ENCODE measurements at places on chromosomes 7 and 10. TPM values are rescaled to one million over a fixed set of nuclear protein-coding genes. Genes with fewer than 3 reads are reported as not detected.

- H3K27me3 ChIP-seq: peaks cover 14% of the 10 kb centered on the region
- H3K4me1 ChIP-seq: peaks cover 7% of the 10 kb centered on the region
- H3K36me3 ChIP-seq: no peaks in the 10 kb centered on the region
- no peak for DNase-seq
- peak overlapping the region; percentile 92 for H3K4me3 ChIP-seq
These were observed 438.1 kb upstream of the GALNT17 start for GRCh38 chr7:70693686-70694433.

DNA sequence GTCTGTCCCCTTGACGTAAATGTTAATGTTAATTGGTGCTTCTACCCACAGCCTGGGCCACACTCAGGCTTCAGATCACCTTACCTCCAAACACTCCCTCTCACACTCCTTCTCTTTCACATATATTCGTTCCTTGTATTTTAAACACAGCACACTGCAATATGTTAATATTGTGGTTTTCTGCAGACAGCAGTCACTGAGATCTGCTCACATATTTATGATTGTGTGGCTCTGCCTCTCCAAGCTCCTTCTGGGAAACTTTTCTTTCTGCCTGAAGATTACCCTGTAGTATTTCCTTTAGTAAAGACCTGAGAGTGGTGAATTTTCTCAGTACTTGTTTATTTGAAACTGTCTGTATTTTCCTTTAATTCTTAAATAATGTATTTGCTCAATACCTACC is 104.7 kb downstream of the VWC2 start:
- no peaks in the 10 kb centered on the region for H3K36me3 ChIP-seq
- H3K27me3 ChIP-seq: no peaks in the 10 kb centered on the region
- no peak overlapping the region for H3K27ac ChIP-seq
- no peak for DNase-seq
- H3K4me1 ChIP-seq: no peaks in the 10 kb centered on the region

DNA sequence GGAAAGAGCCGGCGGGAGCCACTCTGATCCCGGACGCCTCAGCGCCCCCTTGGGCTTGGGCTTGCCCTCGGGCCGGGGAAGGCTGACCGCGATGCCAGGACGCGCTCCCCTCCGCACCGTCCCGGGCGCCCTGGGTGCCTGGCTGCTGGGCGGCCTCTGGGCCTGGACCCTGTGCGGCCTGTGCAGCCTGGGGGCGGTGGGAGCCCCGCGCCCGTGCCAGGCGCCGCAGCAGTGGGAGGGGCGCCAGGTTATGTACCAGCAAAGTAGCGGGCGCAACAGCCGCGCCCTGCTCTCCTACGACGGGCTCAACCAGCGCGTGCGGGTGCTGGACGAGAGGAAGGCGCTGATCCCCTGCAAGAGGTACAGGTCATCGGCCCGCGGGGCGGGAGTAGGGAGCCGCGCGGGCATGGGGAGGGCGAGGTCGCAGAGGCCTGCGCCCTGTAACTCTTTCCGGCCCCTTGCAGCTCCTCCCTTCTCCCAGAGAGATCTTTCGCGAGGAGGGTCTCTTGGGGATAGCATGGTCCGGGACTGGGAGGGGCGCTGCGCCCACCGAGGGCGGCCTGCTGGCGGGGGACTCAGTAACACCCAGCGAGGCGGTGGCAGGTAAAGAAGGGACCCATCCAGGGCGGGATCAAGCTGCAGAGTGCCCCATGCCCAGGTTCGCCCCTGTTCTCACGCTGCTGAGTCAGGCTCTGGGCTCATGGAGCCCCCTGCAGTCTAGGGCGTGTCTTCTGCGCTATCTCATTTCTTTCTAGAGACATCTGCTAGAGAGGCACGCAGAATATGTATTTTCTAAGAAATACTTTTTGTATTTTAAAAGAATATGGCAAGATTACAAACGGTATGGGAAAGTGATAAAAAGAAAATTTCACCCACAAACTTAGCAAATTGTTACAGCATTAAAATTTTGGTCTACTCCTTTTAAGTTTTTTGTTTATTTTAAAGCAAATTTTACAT is 687 bp downstream of the EPDR1 start:
- H3K4me1 ChIP-seq: peaks cover 7% of the 10 kb centered on the region
- no peaks in the 10 kb centered on the region for H3K36me3 ChIP-seq

GRCh38 chr7:50724526-50725520 is 57.9 kb downstream of the GRB10 start:
- H3K36me3 ChIP-seq: no peaks in the 10 kb centered on the region
- DNase-seq: no peak
- no peak overlapping the region for H3K4me3 ChIP-seq

GRCh38 chr10:60086421-60086820 is 180.1 kb upstream of the CCDC6 start:
- peaks cover 1% of the 10 kb centered on the region for H3K4me1 ChIP-seq
- 0 out of 2 replicates have a peak, but pooled peaks cover 2% of the 10 kb centered on the region for H3K36me3 ChIP-seq
- DNase-seq: no peak
- H3K27ac ChIP-seq: no peak overlapping the region

GRCh38 chr10:61135276-61135721 is 191.3 kb upstream of the RHOBTB1 start:
- no peak overlapping the region for H3K4me3 ChIP-seq
- DNase-seq: no peak
- peak overlapping the region; percentile 61 for H3K27ac ChIP-seq

- no peaks in the 10 kb centered on the region for H3K4me1 ChIP-seq
- no peaks in the 10 kb centered on the region for H3K27me3 ChIP-seq
- no peaks in the 10 kb centered on the region for H3K36me3 ChIP-seq
- no peak overlapping the region for H3K27ac ChIP-seq
- no peak overlapping the region for H3K4me3 ChIP-seq
These were observed 182.6 kb upstream of the FZD8 start for GRCh38 chr10:35824704-35825103.

DNA sequence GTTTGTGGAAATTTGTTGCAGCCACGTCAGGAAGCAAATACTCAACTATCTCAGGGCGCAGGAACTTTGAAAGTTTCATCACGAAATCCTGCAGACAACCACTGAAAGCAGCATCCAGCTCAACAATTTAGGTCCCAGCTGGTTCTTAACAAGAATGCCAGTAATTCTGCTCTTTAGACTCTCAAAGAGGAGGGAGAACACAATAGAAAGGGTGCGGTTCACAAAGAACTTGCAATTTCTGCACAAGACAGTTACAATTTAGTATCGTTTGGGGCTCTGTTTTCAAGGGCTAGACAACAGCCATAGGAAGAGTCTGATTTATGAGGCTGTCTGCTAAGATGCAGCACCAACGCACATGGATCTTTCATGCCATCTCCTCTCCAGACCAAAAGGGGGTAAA is 223.1 kb downstream of the FGFR2 start:
- H3K4me1 ChIP-seq: no peaks in the 10 kb centered on the region

- H3K36me3 ChIP-seq: no peaks in the 10 kb centered on the region
- DNase-seq: no peak
These were observed 76.3 kb downstream of the FOXL3 start for GRCh38 chr7:366161-366803.

- H3K4me1 ChIP-seq: no peaks in the 10 kb centered on the region
- no peaks in the 10 kb centered on the region for H3K27me3 ChIP-seq
- no peak for DNase-seq
- H3K27ac ChIP-seq: no peak overlapping the region
- H3K4me3 ChIP-seq: no peak overlapping the region
These were observed 272.6 kb downstream of the ZEB1 start for GRCh38 chr10:31591569-31591968.

- H3K36me3 ChIP-seq: no peaks in the 10 kb centered on the region
- H3K4me1 ChIP-seq: no peaks in the 10 kb centered on the region
- H3K27me3 ChIP-seq: no peaks in the 10 kb centered on the region
- H3K4me3 ChIP-seq: no peak overlapping the region
- DNase-seq: no peak
- H3K27ac ChIP-seq: no peak overlapping the region
These were observed 468.7 kb downstream of the RPS24 start for GRCh38 chr10:78502210-78502936.

GRCh38 chr10:29240986-29241660 is 47.7 kb upstream of the LYZL1 start:
- no peak overlapping the region for H3K4me3 ChIP-seq
- no peaks in the 10 kb centered on the region for H3K27me3 ChIP-seq

DNA sequence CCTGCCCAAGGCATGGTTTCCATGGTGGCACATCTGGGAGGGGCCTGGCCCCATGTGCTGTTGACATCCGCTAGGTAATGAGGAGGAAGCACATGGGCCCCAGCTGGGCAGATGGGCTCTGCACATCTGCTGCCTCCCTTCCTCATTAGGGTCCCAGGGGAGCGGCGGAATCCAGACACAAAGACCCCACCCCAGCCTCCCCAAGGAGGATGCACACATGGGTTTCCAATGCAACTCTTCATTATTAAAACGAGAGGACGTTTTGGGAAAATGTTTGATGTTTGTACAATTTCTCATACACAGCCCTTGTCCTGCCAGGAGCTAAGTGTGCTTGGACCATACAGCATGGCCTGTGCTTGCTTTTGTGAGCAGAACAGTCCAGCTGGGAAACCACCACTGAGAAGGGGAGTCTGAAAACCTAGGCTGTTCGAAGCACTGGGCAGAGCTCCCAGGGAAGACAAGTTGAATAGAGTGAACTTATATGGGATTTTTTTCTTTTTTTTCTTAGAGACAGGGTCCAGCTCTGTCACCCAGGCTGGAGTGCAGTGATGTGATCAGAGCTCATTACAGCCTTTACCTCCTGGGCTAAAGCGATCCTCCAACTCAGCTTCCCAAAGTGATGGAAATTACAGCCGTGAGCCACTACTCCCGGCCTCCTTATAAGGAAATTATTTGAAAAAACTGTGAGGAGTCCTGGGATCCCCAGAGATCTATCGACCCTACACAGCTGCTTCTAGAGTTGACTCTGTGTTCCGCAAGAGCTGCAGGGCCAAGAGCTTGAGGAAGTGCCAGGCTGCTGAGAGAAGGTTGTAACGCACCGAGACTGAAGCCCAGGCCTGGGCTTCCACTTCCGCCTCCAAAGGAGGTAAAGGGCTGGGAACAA is 23.4 kb downstream of the FAM107B start:
- H3K27ac ChIP-seq: no peak overlapping the region
- no peak for DNase-seq
- no peaks in the 10 kb centered on the region for H3K36me3 ChIP-seq
- no peaks in the 10 kb centered on the region for H3K4me1 ChIP-seq
- H3K4me3 ChIP-seq: no peak overlapping the region
- no peaks in the 10 kb centered on the region for H3K27me3 ChIP-seq

- DNase-seq: peak; percentile 54
- H3K4me1 ChIP-seq: no peaks in the 10 kb centered on the region
- H3K4me3 ChIP-seq: no peak overlapping the region
These were observed 143.0 kb upstream of the HDAC9 start for GRCh38 chr7:18352339-18353255.

DNA sequence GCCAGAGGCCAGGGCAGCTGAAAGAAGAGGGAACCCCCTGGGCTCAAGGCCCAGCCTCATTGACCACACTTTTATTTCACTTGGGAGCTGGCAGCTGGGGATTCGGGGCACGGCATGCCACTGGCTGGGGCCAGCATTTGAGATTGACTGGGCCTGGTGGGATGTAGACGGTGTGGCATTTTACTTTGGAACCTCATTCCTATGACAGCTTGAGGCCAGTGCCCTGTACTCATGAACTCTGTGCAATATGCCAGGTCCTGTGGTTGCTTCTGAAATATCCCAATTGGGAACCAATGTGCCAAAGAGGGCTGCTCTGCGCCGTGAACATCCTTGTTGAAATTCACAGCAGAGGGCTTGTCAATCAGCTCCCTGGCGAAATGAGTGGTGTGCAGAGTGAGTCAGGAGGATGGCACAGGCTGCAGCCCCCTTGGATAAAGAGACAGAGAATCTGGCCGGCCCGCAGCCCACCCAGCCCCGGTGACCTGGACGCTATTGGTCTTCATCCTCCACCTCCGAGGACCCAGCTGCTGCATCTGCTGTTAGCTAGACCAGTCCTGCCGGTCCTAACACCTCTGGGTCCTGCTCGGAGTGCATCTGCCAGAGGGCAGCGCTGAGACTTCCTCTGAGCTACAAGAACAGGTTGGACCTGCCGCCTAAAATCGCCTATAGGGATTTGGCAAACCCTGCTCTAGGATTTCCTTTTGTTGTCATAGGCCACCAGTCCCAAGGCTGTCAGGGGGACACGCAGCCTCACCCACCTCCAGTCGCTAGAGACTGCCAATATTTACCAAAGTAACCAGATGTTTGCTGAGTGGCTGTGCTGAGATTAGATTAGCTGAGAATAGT is 58.0 kb downstream of the PRKAG2 start:
- no peak overlapping the region for H3K4me3 ChIP-seq
- no peaks in the 10 kb centered on the region for H3K36me3 ChIP-seq
- DNase-seq: no peak
- H3K27ac ChIP-seq: no peak overlapping the region
- H3K27me3 ChIP-seq: no peaks in the 10 kb centered on the region

DNA sequence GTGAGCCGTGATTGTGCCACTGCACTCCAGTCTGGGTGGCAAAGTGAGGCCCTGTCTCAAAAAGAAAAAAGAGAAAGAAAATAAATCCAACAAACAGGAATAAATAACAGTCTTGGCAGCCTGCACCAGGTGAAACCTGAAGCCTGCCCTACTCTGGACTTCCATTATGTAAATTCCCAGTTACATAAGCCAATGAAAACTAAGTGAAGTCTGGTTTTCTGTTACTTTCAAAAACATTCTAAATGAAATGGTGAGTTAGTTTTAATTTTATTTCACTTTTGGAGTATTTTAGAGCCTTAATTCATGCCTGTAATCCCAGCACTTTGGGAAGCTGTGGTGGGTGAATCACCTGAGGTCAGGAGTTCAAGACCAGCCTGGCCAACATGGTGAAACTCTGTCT is 22.5 kb upstream of the HIBADH start:
- no peaks in the 10 kb centered on the region for H3K27me3 ChIP-seq
- DNase-seq: no peak
- no peak overlapping the region for H3K4me3 ChIP-seq
- no peaks in the 10 kb centered on the region for H3K4me1 ChIP-seq

DNA sequence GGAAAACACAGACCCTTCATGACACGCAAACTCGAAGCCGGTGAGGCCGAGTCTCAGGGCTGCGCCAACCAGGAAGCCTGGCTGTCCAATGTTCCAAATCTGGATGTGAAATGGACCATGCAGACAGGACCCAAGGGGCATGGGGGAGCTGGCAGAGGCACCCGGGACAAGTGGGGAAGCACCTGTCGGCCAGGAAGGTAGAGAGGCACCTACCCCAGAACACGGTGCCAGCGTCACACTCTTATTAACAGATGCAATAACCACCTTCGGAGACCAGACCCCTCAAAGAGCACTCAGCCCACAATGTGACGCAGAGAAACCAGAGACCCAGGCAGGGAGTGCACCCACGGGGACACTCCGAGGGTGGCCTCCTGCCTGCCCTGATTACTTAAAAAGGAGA is 88.3 kb upstream of the PDGFA start:
- H3K36me3 ChIP-seq: peaks cover 12% of the 10 kb centered on the region
- DNase-seq: no peak
- no peaks in the 10 kb centered on the region for H3K4me1 ChIP-seq
- no peaks in the 10 kb centered on the region for H3K27me3 ChIP-seq
- no peak overlapping the region for H3K4me3 ChIP-seq

The AKR1C4 gene
- polyA plus RNA-seq: not detected

The AQP1 gene
- 0.19 TPM for polyA plus RNA-seq

The HIPK2 gene
- 10.0 TPM for polyA plus RNA-seq

The INHBA gene
- polyA plus RNA-seq: 1.1 TPM

The MCM10 gene
- polyA plus RNA-seq: 9.8 TPM

The OPN1SW gene
- not detected for polyA plus RNA-seq

The TRAPPC14 gene
- 19.6 TPM for polyA plus RNA-seq

The PLOD3 gene
- polyA plus RNA-seq: 57.0 TPM
